ENCODE measurements at places on chromosomes 1 and 21.

DNA sequence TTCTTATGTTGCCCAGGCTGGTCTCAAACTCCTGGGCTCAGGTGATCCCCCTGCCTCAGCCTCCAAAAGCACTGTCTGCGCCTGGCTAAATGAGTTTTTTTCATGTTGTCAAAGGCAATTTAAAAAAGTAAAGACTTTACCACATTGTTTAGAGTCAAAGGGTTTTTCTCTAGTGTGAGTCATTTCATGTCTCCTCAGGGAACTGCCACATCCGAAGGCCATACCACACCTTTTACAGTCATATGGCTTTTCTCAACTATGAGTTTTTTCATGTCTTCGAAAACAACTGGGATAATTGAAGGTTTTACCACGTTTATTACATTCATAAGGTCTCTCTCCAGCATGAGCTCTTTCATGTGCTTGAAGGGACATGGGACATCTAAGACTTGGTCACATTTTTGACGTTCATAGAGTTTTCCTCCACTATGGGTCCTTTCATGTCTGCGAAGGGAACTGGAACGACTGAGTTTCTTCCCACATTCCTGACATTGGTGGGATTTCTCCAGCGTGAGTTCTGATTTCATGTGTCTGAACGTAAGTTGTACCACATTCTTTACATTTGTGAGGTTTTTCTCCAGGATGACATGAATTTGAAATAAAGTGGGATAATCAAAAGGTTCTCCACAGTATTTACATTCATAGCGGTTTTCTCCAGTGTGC lies 65.6 kb downstream of the UCHL5 start:
- no peak for DNase-seq

DNA sequence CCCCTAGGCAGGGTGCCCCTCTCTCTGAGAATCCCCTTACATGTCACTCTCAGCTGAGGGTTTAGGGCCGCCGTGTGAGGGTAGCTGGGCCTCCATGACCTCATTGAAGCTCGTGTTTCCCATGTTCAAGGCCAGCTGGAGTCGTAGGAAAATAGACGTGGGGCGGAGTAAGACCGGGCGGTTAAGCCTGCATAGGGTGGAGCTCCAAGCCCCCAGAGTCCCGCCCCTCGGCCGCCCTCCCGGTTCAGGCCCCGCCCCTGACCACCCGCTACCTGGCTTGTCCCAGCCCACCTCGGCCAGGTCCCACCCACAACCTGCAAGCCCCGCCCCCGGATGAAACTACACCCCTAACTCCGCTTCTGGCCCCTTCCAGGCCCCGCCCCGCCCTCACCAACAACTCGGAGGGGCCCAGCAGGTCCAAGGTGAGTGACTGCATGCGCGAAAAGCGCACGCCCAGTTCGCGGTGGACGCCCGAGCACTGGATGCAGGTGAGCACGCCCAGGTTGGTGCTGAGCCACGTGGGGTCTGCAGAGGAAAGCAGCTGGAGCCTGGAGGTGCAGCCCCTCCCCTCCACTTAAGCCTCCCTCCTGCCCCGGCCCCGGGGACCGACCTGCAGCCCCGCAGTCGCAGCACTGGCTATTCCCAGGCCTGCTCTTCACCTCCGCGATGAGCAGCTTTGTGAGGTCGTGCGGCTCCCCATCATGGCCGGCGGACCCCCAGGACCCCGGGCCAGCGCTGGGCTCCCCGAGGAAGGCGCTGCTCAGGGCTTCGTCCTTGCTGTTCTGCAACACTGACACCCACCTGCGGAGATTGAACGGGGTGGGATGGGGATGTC lies 12.2 kb upstream of the TCEA3 start:
- DNase-seq: no peak

- no peak for DNase-seq
These were observed 3.9 kb upstream of the OLFML3 start for GRCh38 chr1:113975211-113975895.

DNA sequence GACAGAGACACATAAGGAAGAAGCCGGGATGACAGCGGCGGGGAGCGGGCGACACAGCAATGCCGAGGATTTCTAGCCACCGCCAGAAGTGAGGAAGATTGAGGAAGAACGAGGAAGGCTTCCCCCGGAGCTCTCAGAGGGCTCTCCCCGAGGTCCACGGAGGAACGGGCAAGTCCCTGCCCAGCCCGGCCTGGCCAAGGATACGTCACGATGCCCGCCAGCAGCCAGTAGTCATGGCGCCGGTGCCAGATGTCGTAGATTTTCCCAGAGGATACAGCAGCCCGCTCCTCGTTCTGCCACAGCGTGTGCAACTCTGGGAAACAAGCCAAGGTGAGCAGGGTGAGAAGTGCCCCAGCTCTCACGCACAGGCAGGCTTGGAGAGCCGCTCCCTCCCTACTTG lies 65.9 kb downstream of the KCNAB2 start:
- no peak for DNase-seq

- DNase-seq: no peak
These were observed 186.0 kb downstream of the DYRK1A start for GRCh38 chr21:37552496-37553029.

- DNase-seq: no peak
These were observed 1.2 kb downstream of the ATP1B1 start for GRCh38 chr1:169107603-169108208.

GRCh38 chr1:168098534-168099320 lies 38.0 kb downstream of the GPR161 start:
- no peak for DNase-seq

- DNase-seq: no peak
These were observed 134.8 kb downstream of the SETD4 start for GRCh38 chr21:35925497-35925896.

Measured in suprapubic skin (tissue), 4 donors.